NCI-H524 treated with DMSO at 0.1 percent for 48 hours (cell line): ENCODE measurements at places on chromosomes 12 and 14.

DNA sequence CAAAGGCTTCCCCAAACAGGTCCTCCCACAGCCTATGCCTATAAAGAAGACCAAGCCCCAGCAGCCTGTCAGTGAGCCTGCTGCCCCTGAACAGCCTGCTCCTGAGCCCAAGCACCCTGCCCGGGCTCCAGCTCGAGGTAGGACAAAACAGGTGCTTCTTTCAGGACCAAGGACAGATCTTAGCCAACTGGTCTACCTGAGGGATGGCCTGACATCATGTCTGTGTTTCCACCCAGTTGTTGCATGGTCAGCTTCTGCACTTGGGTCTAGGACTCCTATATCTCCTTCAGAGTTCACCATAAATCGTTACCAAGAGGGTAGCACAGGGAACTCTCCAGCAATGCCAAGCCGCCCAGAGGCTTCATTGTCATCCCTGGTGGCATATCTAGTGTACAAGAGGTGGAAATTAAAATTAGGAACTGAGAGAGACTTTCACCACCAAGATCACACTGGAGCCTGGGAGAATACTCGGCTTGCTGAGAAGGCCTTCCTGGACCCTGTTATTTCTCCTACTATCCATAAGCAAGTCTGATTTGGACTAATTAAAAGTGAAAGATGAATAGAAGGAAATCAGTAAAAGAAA lies 38.2 kb upstream of the OAS1 start:
- DNase-seq = no peak

DNA sequence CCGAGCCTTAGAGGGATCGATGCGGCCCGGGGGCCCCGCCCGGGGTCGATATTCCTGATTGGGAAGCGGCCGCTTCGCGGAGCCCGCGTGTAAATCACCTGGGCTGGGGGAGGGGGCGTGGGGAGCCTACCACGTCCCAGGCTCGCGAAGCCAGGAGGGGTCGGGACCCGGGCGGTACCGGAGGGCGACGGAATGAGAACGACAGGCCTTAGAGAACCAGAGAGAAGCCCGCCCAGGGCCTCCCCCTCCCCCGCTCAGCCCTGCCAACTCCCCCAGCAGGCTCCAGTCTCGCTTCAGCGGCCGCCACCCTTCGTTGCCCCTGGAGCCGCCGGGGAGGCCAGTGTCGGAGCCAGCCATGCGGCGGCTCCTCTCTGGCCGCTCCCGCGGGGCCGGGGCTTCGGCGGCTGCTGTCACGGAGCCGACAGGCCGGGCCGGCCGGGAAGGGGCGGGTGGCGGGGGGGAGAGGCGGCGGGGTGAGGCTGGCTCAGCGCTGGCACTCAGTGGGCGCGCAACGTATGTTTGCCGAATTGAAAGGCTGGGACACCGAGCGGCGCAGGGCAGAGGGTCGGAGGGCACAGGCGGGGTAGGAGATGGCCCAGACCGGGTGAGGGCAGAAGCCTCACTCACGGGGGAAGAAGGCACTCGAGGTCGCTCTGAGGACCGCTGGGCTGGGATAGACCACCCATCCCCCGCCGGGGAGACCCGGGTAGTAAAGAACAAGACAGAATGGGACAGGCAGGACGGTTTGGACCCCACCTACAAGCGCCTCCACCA lies 1.4 kb upstream of the DNAJC22 start:
- no peak for DNase-seq

- DNase-seq = no peak
Measured at GRCh38 chr12:6438345-6438744, 6.4 kb upstream of the CD27 start.

DNA sequence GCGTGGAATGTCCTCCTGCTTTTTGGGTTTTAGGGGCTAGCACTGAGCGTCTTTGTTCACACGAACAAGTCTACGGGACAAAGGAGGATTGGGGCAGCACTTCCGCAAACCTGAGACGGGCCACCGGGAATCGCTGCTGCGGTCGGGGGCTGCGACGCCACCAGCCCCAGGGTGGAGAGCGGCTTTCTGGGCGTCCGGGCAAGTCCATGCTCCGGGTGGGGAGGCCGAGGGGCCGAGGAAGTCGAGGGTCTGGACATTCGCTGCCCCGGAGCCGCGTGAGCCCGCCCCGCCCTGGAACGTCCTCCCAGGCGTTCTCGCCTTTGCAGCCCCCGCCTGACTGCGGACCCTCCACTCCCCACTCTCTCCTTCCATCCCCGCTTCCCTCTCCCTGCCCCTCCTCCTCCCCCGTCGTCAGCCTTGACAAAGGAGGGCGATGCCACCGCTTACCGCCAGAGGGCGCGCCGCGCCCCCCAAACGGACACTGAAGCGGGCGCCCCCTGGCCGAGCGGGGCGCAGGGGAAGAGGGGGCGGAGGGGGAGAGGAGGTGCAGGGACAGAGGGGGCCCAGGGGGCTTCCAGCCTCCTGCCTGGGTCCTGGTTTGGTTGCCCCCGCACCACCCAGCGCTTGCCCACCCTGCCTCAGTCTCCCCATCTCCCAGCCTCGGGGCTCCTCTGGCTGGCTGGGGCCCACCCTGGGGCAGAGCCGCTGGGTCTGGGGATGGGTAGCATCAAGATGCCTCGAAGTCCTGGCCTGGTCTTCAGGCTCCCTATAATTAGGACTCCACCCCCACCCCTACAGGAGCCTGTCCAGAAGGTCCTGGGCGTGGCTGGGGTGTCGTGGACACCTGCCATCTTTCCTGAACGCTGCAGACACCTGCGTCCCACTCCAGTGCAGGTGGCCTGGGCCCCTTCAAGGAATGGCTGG lies 39.1 kb upstream of the INF2 start:
- no peak for DNase-seq

- no peak for DNase-seq
Measured at GRCh38 chr12:6961278-6961694, 9.2 kb downstream of the PHB2 start.

DNA sequence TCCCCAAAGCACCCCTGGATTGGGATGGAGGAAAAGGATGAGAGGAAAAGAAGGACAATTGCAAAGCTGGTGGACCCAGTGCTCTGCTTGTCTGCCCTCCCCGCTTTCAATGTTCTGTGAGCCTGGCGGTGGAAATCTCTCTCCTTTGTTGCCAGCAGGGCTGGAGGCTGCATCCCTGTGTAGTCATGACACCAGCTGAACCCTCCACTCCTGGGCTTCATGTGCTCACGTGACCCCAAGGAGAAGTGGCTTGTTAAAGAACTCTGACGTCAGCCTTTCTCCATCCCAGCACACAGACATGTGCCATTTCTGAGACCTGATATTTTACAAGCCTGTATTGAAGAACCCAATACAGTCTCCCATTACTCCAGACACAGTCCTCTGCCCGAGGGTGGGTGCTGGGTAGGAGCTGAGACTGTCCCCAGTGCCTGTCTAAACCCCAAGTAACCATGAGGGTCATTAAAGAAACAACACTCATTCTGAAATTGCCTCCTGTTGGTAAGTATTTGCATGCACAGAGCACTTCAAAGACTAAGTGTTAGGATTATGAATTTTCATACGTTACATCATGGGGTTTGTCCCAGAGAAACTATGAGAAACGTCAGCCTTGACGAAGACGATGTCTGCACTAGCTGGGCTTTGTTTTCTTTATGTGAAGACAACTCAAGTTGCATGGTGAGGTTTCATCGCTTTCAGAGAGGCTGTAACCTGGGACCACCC lies 21.7 kb downstream of the GALNT16 start:
- DNase-seq = no peak

DNA sequence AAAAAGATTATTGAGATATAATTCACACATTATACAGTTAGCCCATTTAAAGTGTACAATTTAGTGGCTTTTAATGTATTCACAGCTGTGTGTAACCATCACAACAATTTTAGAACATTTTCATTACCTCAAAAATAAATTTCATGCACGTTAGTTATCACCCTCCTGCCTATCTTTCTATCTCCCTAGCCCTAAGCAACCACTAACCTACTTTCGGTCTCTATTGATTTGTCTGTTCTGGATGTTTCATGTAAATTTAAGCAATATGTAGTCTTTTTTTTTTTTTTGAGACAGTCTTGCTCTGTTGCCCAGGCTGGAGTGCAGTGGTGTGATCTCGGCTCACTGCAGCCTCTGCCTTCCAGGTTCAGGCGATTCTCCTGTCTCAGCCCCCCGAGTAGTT lies 439.4 kb downstream of the PCNX1 start:
- DNase-seq = no peak

DNA sequence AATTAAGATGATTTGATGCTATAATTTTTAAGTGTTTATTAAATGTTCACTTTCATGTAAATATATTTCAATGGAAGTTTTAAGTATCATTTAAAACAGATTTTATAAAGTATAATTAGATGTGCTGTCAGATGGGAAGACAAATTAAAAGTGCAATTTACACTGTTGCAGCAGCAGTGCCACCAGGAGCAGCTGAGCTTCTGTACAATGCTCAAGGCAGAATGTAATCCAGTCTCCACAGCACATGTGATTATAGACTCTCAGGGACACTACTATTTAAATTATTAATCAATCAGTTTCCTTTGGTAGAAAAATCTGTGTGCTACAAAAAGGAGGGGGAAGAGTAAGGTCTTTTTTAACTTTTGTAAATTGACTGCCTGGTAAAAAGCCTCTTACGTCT lies 285.7 kb upstream of the USP15 start:
- DNase-seq = no peak

DNA sequence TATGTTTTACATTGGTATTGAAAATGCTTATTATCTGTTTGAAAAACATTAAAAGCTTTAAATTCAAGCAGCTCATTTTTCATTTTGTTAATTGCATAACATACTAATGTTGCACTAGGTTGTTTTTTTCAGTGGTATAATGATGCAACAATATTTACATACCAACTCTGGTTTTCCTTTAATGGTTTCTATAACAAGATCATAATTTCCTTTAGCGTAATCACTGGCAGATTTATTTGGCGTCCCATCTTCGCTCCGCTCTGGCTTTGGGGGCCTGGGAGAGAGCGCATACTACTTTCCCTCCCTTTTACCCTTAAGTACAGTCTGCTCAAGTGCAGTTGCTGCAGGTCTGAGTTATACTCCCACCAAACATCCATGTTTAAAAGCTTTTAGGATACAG lies 574.1 kb downstream of the PRKD1 start:
- no peak for DNase-seq
